ENCODE measurements at places on chromosomes 7 and 10.

DNA sequence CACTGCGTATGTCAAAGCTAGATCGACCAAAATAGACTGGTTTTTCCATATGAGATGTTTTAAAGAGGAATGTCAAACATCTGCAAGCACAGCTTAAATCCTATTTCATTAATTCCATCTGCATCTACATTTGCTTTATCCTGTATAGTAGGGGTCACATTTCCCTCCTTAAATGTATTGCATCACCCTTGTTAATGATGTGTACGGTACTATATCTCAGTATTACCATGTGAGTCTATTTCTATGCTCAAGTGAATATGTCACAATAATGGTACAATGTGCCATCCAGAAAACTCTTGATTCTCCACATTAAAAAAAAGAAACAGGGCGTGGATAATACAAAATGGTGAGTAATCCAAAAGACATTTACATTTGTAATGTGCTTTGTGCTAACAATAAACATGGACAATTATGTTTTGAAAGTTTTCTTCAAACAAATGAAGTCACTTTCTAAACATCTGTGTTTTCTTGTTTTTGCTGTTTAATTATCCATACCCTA lies 56.6 kb downstream of the TWIST1 start:
- DNase-seq, result no peak

DNA sequence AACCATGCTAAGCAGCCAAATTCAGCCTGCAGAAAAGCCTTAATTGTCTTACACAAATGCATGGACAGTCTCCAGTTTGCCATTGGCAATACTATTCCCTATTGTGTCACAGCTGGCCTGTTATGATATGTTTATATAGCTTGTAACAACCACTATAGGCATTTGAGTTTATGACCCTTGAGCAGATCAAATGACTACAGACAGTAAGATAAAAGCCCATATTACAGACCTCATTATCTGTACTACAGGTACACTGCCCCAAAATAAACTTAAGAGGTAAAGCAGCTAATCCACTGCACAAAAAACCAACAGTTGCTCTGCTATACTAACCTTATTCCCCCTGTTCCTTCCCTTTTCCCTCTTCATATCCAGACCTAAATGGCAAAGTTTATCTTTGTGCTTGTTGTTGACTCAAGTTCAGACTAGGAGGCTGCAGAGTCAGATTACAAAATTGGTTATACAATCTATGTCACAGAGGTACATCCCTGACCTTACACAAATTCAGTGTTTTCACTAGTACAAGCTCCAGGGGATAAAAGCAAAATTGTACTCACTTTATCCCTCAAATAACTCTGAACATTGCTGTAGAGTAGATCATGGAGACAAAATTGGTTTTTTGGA lies 218.4 kb downstream of the GRM8 start:
- no peak for DNase-seq

- DNase-seq, result no peak
Measured at GRCh38 chr10:114328441-114328812, 75.9 kb downstream of the AFAP1L2 start.

GRCh38 chr7:112293416-112293815 lies 86.9 kb downstream of the ZNF277 start:
- DNase-seq, result no peak

DNA sequence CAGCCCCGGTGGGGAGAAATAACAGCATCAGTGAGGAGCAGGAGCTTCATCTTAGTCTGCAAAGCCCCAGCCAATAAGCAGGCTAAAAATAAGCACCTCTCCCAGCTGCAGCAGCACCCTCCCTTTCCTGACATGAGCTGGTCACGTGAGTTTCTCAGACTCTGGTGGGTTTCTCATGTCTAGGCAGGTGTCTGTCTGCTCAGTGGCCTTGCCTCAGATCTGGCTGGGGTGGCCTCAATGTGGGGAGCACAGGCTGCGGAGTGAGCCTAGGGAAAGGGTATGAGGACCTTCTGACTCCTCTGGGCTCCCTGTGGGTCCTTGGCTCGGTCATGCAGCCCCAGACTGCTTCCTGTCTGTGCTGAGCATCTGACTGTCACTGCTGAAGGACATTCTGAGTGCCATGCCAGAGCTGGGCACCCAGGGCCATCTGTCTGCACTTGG lies 81.6 kb upstream of the LRRC4 start:
- no peak for DNase-seq

DNA sequence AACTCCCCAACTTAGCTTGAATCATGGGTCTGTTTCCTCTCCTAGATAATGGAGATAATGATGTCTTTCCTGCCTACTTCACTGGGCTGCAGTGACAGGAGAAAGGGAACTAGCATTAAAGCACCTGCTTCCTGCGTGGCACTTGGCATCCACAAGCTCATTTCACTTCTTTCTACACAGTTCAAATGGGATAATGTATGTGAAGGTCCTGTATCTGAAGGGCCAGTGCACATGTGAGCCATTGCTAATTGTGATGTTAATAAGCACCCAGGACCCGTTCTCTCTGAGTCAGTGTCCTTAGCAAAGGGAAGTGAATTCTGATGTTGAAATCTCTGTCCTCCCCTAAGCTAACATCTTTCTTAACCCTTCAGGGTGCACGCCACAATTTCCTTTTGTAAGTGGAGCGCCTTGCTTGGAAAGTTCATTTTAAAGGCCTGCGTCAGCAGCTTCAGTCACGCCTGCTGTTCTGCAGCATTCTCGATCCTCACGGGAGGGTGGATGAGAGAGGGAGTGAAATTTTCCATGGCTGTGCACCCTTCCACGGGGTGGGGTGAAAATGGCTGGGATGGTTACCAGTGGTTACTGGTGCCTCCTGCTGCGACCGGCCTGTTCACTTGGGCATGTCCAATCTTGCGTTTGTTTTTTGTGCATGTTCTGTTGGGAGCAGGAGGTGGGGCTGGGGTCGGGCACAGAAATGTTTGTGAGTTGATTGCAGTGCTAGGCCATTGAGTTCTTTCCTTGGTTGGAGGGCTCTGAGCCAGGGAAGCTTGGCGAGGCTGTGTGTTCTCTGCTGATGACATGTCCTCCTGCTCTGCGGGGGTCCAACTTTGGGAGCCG lies 59.2 kb downstream of the HK1 start:
- no peak for DNase-seq

DNA sequence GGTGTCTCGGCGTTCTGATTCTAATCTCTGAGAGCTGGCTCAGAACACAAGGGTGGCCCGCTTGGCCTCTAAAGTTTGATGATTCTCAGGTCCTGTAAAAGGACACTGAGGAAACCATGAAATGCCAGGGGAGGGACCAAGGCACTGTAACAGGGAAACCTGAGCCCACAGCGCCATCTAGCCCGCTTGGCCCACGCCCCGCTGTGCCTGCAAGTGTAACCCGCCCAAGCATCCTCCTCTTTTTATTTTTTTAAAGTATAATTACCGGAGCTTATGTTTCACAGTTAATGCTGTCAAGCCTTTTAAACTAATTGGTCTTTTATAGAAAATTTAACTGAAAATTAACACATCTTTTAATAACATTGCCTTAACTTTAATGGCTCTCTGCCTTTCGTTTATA lies 734.7 kb downstream of the KCNMA1 start:
- DNase-seq, result no peak

DNA sequence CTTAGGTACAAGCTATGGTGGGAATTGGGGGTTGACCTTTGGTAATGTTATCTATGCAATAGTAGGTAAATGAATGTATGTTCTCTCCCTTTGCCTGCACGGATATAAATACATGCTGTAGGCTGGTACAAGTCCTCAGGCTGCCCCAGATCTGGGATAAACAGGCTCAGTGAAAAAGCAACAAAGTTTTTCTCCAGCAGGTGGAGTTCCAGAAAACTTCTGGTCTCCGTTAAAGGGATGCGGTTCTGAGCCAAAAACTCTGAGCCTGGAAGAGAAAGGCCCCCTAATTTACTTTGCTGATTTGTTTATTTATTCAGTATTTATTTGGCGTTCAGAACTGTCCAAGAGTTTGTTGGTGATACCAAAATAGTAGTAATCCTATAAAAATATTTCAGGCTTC lies 204.7 kb downstream of the ADRA2A start:
- DNase-seq, result peak; percentile 10

GRCh38 chr7:81707196-81707595 lies 62.7 kb downstream of the HGF start:
- DNase-seq, result no peak

DNA sequence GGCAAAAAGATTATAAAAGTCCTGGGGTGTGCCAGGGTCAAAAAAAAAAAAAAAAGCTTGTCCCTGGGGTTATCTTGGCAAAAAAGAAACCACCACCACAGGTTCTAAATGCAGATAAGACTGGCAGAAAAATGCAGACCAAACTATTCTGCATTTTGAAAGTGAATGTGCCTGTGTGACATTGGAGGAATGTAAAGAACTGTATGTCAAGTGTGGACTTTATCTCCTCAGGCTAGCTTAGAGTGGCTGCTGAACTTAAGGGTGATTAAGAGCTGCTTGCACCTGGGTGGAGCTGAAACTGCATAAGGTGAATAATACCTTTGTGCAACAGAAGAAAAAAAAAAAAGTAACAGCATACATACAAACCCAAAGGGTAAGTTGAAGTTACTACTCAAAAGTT lies 1.3 kb upstream of the NAPEPLD start:
- DNase-seq, result no peak

GRCh38 chr7:116862951-116863670 lies 724 bp downstream of the CAPZA2 start:
- peak; percentile 53 for DNase-seq

DNA sequence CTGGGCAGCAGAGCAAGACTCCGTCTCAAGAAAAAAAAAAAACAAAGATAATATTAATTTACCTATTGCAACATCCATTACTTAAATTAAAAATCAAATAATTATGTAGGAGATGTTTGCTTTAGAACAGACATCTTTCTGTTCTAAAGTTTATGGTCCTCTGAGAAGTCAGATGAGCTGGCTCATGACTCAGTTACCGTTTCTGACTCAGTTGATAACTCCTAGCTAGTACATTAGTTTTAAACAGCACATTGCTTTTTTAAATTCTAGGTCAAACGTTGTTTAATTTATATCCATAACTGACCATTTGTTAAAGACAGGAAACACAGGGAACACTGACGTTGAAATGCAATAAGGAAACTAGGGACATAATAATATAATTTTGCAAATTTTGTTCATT lies 162.7 kb downstream of the ETV1 start:
- no peak for DNase-seq

- DNase-seq, result no peak
Measured at GRCh38 chr7:45081670-45081974, 7.1 kb downstream of the NACAD start.

GRCh38 chr7:157111311-157111710 lies 27.4 kb upstream of the UBE3C start:
- no peak for DNase-seq

- no peak for DNase-seq
Measured at GRCh38 chr10:72104472-72105097, 16.2 kb upstream of the SPOCK2 start.

DNA sequence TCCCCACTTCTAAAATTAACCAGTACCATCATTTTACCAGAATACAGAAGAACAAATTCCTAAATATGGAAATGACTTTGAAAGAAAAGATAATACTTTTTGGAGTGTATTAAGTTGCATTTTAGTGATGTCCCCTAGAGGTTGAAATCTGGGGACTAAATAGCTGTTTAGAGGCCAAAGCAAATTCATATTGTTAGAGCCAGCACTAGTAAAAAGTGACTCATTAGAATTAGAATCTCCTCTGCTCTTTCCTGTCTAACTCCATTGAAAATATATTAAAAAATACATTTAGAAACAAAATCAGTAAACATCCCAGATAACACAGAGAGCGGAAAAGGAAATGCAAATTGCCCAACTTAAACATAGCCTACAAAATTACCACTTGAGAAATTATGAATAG lies 1189.6 kb upstream of the C7orf33 start:
- no peak for DNase-seq

DNA sequence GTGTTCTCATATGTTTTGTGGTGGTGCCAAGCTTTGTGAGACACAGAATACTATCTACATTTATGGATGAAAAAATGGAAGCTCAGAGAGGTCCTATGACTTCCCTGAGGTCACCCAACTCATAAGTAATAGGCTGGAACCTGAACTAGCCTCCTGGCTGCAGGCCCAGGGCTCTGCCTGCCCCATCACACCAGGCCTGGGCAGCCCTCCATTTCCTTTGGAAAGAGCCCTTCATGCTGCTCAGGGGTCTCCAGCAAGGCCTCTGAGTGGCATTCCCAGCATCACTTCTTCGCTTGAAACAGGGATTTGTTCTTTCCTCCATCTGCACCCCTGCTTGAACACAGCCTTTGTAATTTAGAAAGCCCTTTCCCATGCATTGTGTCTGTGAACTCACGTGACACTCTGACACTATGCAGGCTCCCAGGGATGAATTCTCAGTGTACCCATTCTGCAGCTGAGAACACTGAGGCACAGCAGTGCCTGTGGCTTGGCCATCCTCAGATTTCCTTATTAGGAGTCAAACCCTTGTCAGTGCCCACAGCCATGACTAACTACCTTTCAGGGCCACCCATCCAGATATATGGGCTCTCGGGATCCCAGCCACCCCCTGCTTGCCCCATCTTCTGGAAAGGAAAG lies 127.8 kb upstream of the PPIF start:
- DNase-seq, result no peak

GRCh38 chr7:8747338-8747737 lies 313.9 kb downstream of the NXPH1 start:
- no peak for DNase-seq

DNA sequence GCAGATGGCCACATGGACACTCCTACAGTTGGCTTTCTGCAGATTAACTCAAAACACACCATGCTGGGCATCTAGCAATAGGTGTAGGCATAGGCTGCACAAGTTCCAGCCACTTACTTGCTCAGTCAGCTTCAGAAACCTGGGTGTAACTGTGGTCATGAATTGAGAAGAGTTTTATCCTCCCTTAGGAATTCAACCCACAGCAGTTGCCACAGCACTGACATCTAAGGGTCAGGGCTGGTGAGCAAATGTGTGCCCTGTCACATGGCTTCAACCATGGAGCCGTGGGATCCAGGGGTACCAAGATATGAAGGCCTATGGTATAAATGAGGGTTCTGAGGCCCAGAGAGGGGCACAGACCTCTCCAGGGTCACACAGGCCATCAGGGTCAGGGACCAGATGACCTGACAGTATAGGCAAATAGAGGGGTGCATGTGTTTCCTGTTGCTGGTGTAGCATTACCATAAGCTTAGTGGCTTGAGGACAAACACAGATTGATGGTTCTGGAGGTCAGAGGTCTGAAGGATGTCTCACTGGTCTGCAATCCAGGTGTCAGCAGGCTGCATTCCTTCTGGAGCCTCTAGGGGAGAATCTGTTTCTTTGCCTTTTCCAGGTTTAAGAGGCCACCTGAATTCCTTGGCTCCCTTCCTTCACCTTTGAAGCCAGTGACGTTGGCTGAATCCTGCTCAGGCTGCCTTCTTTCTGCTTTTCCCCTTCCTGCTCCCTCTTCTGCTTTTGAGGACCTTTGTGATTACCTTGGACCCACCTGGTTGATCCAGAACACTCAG lies 24.1 kb downstream of the MINDY4 start:
- no peak for DNase-seq

GRCh38 chr7:95316588-95316987 lies 7.7 kb downstream of the PON1 start:
- DNase-seq, result no peak

Data from right renal pelvis (tissue), 4 donors.